HL-60 (cell line): ENCODE measurements at places on chromosomes 7 and 10.

DNA sequence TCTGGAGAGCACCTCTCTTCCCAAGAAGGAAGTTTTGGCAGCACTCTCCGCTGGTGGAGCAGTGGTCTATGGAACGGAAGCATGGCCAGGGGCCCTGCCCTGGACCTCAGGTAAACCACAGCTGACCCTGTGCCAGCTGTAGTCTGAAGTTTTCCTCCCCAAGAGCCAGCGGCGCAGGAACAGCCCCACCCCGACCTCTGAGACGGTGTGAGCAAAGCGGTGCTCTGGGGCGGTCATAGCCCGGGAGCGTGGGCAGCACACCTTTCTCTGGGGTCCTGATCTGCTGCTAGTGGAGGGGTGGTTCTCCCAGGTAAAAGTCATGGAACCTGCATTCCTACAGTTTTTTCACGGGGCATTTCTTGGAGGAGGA is 52.6 kb downstream of the TSPAN15 start:
- DNase-seq: no peak

DNA sequence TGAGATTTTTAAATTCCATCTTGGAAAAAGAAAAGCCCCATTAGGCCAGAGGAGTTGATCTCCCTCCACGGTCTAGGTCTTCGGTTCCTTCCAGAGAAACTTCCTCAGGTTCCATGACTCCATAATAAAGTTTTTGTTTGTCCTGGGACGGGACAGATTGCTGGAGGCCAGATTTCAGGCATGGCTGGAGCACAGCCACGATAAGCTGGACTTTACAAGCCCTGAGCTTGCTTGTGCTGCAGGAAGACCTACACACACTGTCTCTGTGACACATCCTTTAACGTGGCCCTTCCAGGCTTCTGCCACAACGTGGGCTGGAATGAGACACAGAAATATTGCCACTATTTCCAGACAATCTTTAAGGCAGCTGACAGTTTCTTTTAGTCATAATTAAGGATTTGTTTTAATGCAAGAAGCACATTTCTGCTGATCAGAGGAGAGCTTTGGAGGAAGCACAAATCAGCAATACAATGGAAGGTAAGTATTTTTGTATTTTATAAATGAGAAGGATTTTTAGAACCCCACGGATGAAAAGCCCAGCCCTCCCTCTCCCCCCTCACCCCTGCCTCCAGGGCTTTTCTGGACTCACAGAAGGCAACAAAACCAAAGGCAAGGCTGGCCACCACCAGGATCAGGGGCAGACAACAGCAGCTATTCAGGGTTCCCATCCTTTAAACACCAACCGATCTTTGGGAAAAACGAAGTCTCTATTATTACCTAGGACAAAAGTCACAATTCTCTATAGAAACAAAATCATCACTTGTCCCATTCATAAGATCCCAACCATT is 6.5 kb downstream of the CTBP2 start:
- DNase-seq: no peak

- no peak for DNase-seq
Observed at GRCh38 chr10:97659589-97659988, 19.1 kb downstream of the PI4K2A start.

GRCh38 chr7:92973293-92973731 is 136.9 kb upstream of the CDK6 start:
- no peak for DNase-seq

GRCh38 chr10:126369125-126369710 is 19.1 kb downstream of the ADAM12 start:
- no peak for DNase-seq
